ENCODE measurements at places on chromosomes 4 and X.
A peak's percentile ranks its signal among the peaks of the same experiment; 100 is the strongest.

- no peak for DNase-seq
Measured at GRCh38 chr4:167111622-167112021, 122.7 kb downstream of the SPOCK3 start.

GRCh38 chr4:71584585-71584984 is 199.3 kb downstream of the GC start:
- DNase-seq, result no peak

DNA sequence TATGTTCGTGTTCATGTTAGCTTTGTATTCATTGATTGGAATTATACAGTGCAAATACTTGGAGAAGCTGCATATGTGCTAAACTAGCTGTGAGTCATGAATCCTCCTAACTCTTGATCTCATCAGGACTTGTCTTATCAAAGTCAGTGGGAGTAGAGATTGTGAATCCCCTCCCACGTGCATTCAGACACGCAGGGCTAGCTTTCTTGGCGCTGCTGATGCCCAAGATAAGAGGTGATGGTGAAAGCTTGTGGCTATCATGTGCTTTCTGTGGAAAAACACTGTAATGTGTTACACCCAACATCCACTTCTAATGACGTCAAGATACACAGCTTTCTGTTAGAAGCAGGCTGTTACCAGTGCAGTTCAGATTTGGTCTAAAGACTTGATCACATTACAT is 348.7 kb upstream of the HAND2 start:
- no peak for DNase-seq

DNA sequence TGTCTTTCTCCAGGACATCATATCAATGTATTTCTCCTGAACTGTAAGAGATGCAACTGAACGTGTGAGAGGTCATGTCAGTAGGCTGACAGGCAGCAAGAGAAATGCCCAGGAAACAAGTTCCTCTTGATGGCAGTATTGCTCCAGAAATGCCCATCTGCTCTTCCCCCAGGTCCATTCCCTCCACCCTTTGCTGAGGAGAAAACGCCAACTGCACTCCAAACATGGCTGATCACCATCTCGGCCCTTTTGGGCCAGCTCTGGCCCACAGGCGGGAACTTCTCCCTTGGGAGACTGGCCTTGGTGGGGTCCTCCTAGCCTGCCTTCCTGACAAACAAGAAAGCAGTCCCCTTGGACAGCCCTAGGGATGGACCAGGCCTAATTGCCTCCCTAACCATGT is 276.5 kb upstream of the AGTR2 start:
- DNase-seq, result no peak

DNA sequence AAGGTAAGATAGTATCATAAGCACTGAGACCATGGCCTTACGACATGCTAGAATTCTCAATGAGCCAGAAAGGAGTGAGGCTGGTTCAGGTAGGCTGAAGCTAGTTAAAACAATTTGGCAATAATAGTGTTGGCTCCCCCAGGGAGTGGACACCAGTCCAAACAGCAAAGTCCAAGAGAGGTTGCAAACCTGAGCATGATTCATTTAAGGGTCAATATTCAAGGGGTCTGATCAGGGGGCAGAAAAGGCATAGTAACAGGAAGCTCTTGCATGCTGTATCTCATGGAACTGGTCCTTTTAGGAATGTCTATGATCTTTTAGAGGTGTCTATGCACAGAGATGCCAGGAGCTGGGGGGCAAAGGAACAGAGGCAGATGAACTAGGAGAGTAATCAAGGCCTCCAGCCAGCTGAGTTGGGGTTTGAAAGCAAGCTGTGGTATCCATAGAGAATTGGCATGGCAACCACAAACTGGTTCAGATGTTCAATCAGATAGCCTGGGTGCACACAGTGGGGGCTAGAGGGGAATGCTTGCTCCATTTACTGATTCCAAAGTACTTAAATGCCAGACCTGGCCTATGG is 5.1 kb downstream of the GJB1 start:
- no peak for DNase-seq

GRCh38 chrX:130108647-130109428 is 1.5 kb downstream of the ELF4 start:
- no peak for DNase-seq

DNA sequence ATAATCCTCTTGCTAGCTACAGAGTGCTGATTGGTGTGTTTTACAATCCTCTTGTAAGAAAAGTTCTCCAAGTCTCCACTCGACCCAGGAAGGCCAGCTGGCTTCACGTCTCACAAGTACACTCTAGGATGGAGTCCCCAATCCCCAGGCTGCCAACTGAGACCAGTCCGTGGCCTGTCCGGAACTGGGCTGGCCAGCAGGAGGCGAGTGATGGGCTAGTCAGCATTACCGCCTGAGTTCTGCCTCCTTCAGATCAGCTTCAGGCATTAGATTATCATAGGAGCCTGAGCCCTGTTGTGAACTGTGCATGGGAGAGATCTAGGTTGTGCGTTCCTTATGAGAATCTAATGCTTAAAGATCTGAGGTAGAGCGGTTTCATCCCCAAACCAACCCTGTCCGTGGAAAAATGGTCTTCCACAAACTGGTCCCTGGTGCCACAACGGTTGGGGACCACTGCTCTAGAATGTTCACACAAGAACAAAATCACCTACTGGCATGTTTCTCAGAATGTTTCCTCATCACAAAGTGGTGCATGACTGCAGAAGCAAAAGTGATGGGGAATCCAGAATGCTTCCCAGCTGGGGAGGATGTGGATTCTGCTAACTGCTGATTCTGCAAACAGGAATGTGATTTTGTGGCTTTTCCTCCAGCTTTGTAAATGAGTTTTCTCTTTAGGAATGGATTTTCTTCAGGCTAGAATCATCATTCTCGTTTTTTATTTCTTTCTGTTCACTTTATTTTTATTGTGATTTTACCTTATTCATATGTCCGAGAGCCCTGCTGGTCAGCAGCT is 40.9 kb downstream of the SEPTIN11 start:
- DNase-seq, result peak; percentile 89

DNA sequence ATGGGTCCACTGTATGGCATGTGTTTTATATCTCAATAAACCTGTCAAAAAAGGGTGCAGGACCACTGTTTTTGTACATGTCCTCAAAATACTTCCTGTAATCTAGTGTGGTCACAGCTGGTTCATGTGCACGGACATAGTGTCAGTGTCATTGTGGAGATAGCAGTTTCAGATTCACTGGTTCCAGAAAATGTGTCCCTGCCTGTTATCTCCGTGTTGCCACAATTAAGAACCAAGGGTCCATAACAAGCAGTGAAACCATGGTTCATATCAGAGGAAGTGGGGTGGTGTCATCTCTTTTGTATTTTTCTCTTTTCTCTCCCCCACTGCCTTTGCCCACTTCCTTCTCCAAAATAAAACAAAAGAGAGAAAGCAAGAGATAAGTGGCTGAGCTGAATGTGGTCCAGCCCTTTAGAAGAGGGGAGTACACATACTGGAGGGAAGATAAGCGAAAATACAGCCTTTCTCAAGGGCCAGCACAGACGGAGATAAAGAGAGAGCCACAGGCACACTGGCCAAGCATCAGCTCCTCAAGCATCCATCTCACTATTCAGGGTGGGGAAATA is 51.2 kb downstream of the TBL1X start:
- DNase-seq, result no peak

DNA sequence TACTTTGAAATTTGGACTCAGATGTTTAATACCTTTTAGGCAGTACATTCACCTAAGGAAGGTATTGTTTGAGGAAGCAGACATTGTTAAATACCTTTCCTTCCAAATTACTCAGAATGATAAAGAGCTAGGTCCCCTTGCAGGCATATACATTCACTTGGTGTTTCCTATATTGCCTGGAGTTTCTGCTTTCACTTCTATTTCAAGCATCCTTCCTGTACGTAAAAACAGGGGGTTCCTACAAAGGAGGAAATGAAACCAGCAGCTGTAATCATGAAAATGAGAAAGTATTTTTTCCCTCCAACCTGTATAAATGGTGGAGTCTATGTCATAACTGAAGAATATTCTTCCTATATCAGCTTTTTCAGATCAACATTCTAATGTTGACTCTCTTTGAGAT is 90.4 kb upstream of the RASGEF1B start:
- no peak for DNase-seq

DNA sequence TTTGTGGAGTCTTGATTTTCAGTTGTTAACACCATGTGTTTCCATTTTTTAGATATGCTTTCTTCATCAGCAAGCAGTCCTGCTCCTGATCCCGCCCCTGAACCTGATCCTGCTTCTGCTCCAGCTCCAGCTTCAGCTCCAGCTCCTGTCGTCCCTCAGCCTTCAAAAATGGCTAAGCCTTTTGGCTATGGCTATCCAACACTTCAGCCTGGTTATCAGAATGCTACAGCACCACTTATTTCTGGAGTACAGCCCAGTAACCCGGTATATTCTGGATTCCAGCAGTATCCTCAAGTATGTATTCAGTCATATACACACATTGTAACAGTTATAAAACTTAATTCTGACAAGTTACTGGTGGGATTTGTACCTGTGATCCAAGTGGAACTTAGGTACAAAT is 60.9 kb downstream of the SEC24B start:
- DNase-seq, result no peak

- DNase-seq, result peak; percentile 80
Measured at GRCh38 chr4:86831262-86832130, 17.7 kb downstream of the SLC10A6 start.

- DNase-seq, result no peak
Measured at GRCh38 chr4:98166025-98166730, 22.9 kb upstream of the STPG2 start.

- no peak for DNase-seq
Measured at GRCh38 chrX:45756557-45756956, 555.9 kb upstream of the DIPK2B start.

- no peak for DNase-seq
Measured at GRCh38 chr4:6349896-6350603, 80.4 kb downstream of the WFS1 start.

- no peak for DNase-seq
Measured at GRCh38 chr4:11223311-11223710, 205.4 kb downstream of the HS3ST1 start.

GRCh38 chrX:18620349-18620748 is 51.6 kb downstream of the RS1 start:
- DNase-seq, result no peak

GRCh38 chrX:46485897-46486296 is 59.3 kb downstream of the ZNF674 start:
- no peak for DNase-seq

GRCh38 chr4:100649417-100649816 is 131.6 kb upstream of the EMCN start:
- no peak for DNase-seq

GRCh38 chr4:36209941-36210649 is 34.2 kb downstream of the ARAP2 start:
- no peak for DNase-seq

DNA sequence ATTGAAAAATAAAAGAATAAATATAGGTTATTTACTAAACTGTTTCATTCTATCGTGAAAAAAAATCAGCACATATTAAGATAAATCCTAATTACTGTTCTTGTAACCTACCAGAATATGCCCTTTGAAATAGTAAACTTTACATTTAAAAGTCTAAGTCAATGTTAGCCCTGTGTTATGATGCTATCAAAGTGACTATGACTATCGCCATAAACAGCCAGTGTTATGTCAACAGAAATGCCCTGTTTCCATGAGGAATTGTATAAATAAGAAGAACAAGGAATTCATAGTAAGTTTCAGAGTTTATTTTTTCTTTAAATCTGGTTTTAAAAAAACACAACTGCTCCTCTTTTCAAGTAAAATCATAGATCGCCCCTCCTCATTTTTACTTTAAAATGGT is 11.4 kb downstream of the NR3C2 start:
- no peak for DNase-seq

DNA sequence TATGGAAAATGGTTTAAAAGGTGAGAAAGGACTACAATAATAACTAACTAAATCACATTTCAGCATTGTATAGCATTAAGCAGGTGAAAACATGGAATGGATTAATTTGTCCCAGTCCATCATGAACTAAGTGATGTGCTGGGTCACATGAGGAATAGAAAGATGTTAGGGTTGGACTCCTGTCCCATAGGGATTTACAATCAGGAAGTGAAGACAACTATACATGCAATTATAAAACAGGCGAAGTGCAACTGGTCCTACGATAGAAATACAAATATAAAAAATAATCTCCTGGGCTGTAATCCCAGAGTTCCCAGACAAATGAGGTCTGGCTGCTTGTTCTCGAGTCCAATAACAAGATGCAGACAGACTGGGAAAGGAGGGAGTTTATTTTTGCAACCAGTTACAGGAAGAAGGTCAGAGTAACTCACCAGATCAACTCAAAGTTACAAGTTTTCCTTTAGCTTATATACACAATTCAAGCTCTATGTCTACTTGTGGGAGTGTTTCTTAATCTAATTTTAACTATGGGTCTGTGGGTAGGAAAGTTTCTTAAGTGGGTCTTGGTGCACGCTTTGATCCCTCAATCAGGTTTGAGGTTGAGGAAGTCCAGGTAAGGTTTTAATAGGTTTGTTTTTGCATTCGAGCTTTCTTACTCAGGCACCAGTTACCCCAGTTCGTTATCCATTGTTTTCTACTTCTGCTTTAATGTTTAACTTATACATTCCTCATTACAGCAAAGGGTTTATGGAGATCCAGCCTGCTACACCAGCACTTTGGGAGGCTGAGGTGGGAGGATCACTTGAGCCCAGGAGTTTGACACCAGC is 50.1 kb downstream of the IGFBP7 start:
- no peak for DNase-seq

- no peak for DNase-seq
Measured at GRCh38 chr4:158146736-158147135, 26.1 kb downstream of the GASK1B start.

GRCh38 chrX:152138388-152138784 is at the start of gene MAGEA10:
TSS of gene MAGEA10 (minus strand) at chrX:152138577. CDS start at chrX:152135620, 2,957 bp downstream.
- no peak for DNase-seq

- DNase-seq, result no peak
Measured at GRCh38 chr4:26632916-26633315, 49.0 kb downstream of the TBC1D19 start.

GRCh38 chrX:23515028-23515427 is 152.3 kb upstream of the PRDX4 start:
- no peak for DNase-seq

- no peak for DNase-seq
Measured at GRCh38 chrX:154650221-154650510, 3.2 kb downstream of the CTAG2 start.

GRCh38 chrX:150202641-150203247 is 160.4 kb upstream of the MAMLD1 start:
- no peak for DNase-seq

DNA sequence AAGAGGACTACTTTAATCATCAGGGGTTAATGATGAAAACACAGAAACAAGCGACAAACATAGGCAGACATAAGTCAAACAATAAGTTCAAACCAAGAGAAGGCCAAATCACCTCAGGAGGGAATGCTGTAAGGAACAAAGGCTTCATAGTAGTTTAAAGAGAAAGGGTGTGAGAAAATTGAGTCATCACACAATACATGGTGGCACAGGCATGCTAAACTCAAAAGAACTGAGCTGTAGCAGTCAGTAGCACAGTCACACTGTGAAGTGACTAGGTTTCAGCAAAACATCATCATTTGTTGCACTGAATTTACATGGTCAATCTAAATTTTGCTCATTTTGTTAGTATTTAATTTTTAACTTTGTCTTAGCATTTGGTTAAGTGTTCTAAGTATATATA is 24.2 kb downstream of the SMC1A start:
- no peak for DNase-seq

- DNase-seq, result peak; percentile 51
Measured at GRCh38 chrX:20515841-20516461, 249.2 kb upstream of the RPS6KA3 start.

All from AG04449 (cell line).